ENCODE measurements at places on chromosomes 7 and 10.

- no peak for DNase-seq
Measured at GRCh38 chr7:134446923-134447322, 12.0 kb downstream of the AKR1B1 start.

GRCh38 chr7:33591490-33591889, 313.8 kb upstream of the BMPER start:
- DNase-seq, result no peak

DNA sequence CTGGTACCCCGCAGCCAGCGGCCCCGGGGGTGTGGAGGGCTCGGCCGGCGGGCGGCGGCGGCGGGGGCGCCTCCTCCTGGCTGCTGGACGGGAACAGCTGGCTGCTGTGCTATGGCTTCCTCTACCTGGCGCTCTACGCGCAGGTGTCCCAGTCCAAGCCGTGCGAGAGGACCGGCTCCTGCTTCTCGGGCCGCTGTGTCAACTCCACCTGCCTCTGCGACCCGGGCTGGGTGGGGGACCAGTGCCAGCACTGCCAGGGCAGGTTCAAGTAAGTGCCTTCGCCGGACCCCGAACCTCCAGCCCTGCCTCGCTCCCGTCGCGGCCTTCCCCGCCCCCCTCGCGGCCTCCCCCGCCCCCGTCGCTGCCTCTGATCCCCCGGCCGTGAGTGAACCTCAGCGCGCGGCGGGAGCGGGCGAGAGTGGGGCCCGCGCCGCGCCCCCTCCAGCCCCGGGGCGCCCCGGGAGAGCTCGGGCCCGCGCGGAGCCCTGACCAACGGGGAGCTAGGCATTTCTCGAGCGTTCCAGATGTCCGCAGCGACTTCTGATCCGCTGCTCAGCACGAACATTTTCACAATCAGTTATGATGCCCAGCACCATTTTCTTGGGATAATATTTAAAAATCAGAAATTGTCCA, 727 bp downstream of the ATRNL1 start:
- no peak for DNase-seq

- no peak for DNase-seq
Measured at GRCh38 chr7:133807624-133808492, 319.3 kb upstream of the LRGUK start.

DNA sequence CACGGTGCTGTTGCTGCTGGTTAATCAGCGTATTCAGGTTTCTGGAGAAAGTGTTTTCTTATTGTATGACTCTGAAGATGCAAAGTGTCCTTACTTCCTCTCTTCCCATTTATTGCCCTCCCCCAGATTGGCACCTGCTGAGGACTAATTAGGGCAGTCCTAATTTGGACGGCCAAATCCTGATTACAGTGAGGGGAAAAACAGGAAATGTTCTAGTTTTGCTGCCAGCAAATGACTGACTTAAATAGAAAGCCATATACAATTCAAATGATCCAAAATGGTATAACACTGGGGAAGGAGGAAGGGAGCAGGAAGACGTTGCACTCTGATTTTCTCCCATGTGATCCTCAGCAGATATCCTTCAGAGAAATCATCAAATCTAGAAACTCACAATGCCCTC, 222.4 kb upstream of the LRGUK start:
- no peak for DNase-seq

- no peak for DNase-seq
Measured at GRCh38 chr10:92091965-92092364, 168.4 kb downstream of the BTAF1 start.

DNA sequence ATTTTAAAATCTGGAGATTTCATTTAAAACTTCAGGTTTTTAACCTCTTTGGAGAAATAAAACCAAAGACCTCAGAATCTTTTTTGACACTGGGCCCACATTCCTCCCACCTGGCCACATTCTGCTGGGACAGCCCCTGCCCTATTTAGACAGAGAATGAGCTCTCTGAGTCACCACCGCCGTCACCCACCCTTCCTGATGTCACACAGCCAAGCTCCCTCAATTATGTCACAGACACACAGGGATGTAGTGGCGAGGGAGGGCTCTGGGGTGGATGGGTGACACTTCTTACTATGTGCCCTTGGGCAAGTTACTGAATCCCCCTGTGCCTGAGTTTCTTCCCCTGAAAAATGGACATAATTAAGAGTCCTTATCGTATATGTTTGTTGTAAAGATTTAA, 162.6 kb downstream of the RAB11FIP2 start:
- DNase-seq, result no peak

- DNase-seq, result no peak
Measured at GRCh38 chr10:99426689-99427088, 3.7 kb downstream of the GOT1 start.

DNA sequence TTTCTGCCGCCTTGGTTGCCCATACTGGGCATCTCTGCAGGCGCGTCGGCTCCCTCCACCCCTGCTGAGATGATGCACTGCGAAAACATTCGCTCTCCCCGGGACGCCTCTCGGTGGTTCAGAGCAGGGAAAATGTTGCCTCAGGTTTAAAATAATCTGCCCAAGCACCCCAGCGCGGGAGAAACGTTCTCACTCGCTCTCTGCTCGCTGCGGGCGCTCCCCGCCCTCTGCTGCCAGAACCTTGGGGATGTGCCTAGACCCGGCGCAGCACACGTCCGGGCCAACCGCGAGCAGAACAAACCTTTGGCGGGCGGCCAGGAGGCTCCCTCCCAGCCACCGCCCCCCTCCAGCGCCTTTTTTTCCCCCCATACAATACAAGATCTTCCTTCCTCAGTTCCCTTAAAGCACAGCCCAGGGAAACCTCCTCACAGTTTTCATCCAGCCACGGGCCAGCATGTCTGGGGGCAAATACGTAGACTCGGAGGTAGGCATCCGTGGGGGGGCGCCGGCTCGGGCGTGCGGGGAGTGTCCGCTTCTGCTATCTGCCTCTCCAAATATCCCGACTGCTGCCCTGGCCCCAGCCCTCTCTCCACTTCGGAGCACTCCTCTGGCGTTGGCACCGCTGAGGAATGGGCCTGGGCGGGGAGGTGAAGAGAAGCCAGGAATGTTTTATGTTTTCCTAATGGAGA, at the start of gene CAV1:
TSS of gene CAV1 (plus strand) at position 428 of the 689 bp plus-strand sequence. CDS start at position 455, 27 bp downstream.
- DNase-seq, result no peak
